Stimulated activated CD8-positive, alpha-beta memory T cell treated with anti-CD3 and anti-CD28 coated beads, Interleukin-4, amount 100 ng/mL, for 24 hours (primary cell): ENCODE measurements at places on chromosomes 6 and 20.

GRCh38 chr6:154410619-154411072, 54.0 kb upstream of the IPCEF1 start:
- DNase-seq = no peak

- no peak for DNase-seq
Observed at GRCh38 chr6:422433-423054, 31.0 kb downstream of the IRF4 start.

DNA sequence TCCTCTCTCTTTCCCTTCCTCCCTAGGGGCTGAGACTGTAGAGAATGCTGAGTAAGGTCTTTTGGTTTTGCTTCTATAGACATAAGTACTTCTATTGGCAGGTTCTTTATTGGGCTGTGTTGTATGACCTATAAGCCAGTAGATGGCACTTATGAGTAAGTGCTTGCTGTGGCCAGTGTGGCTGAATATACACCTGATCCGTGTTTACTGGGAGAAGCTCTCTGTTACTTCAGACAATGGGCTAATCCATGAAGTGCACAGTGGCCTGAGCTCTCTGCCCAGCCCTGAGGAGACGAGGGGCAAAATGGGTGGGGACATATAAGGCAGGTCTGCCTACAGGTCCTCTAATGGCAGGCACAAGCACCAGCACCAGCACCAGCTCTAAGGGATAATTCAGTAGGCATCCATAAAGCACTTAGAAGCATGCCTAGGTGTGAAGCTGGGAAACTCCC, 610.3 kb downstream of the RNF144B start:
- no peak for DNase-seq

DNA sequence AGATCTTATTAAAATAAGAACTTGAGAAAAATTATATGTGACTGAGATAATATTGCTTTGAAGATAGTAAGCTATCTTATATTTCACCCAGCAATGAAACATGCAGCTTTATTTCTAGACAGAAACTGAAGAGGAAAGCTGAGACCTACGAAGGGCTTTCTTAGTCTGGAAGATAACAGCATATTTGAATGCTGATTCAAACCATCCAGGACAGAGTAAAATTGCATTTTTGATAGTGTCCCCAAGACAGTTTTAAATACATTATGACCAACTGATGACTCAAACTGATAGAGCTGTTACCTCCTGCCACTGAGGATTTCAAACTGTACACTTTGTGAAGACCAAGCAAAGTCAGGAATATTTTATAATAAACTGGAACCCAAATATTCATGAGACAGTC, 409.6 kb downstream of the GRIK2 start:
- no peak for DNase-seq
